ENCODE measurements at places on chromosomes 16 and 17.
A peak's percentile ranks its signal among the peaks of the same experiment; 100 is the strongest.

- no peak for DNase-seq
Observed at GRCh38 chr16:56995136-56995805, 5.9 kb downstream of the NLRC5 start.

DNA sequence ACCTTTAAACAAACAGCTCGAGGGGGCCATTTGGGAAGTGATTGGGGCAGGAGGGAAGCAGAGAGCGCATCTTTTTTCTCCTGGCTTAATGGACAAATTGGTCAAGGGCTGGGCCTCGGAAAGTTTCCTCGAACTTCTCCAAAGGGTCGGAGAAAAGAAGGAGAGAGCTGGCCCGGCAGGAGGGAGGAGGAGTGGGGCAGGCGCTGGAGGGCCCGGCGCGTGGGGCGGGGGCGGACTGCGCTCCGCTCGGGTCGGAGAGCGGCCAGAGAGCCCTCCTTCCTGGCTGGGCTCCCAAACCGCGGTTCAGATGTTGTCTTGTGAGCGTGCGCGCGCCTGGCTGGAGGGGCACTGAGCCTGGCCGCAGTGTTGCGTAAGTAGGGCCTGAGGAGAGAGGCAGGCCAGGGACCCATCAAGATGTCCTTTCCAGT, 1.2 kb downstream of the MMP2 start:
- DNase-seq, result no peak

- DNase-seq, result peak; percentile 99
Observed at GRCh38 chr17:49739641-49740271, 24.2 kb downstream of the FAM117A start.

DNA sequence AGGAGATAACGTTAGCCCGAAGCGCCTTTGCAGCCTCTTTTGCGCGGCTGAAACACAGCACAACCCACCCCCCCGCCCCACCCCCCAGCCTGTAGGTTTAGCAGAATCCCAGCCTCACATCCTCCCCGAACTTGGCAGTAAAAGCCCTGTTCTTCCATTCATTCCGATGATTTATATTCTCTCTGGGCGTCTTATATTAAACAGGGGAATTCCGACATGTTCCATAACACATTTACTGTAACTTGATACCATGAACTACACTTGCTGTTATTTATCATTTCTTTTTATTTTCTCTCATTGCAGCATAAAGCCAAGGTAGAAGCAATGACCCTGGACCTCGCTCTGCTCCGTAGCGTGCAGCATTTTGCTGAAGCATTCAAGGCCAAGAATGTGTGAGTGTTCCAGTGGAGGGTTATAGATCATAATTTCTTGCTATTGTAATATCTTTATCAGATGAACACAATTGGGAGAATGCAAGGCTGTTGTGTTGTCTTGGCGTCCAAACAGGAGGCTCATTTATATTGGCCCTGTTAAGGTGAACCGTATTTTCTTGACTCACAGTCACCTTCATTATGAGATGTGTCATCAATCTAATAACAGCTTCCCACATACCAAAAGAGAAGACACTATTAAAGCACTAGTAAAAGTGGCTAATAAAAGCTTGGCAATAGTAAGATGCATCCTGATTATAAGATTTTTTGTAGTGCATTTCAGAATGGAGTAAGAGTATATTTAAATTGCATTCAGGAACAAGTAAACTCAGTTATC, 287.3 kb downstream of the WWOX start:
- no peak for DNase-seq

- DNase-seq, result no peak
Observed at GRCh38 chr16:23552161-23552560, 5.0 kb downstream of the EARS2 start.

- DNase-seq, result no peak
Observed at GRCh38 chr16:3138823-3139426, 4.1 kb downstream of the ZNF213 start.

DNA sequence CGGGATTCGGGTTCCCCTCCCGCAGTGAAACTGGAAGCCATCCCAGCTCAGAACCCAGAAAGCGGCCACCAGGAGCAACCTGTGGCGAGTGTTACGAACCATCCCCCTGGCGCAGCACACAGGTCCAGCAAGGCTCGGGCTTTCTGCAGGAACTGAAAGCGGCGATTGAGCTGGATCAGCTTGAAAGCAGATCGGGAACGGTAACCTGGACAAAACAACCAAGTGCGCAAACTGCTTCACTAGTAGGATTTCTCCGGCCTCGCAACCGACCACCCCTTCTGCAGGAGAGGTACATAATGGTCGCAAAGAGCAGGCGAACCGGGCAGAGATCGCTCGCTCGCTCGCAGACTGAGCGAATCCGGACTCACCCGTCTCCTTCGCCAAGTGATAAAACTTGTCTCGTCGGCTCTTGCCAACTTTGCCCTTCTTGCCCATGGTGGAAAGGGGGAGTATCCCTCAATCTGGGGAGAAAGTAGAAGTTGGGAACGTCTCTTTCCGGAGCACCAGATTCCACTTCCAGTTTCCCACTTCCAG, 696 bp upstream of the PSMC5 start:
- DNase-seq, result peak; percentile 19

- no peak for DNase-seq
Observed at GRCh38 chr16:53680756-53681155, 22.9 kb downstream of the RPGRIP1L start.

DNA sequence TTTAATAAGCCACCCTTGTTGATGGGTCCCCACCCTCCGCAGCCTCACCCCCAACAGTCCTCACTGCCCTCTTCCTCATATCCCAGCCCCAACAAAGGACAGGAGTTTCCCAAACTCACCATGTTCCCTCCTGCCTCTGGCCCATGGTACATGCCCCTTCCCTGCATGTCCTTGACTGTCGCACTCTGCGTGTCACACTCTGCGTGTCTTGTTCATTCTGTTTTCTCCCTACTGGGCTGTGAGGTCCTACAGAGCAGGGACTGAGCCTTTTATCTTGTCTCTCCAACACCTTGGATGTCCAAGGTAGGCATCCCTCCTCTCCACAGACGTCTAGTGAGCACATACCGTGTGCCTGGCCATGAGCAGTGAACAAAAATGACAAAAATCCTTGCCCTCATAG, 154.7 kb downstream of the SOCS1 start:
- no peak for DNase-seq

- no peak for DNase-seq
Observed at GRCh38 chr16:980595-980854, 1.0 kb upstream of the SOX8 start.

DNA sequence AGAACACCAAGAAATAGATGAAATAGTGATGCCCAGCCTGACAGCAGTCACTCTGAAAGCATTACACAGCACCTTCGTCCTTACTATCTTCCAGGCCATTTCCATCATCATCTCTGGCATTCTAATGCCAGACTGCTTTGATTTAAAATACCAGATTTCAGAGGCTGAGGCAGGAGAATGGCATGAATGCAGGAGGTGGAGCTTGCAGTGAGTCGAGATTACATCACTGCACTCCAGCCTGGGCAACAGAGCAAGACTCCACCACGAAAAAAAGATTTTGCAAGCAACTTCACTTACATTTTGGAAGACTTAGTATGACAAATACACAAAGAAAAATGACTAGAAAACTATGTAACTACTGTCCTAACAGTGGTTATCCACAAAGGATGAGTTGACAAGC, 244.0 kb downstream of the CPPED1 start:
- DNase-seq, result no peak

GRCh38 chr17:41393294-41393693, 4.1 kb downstream of the KRT31 start:
- no peak for DNase-seq

GRCh38 chr17:1648173-1648962, 1.3 kb downstream of the RILP start:
- DNase-seq, result peak; percentile 27

GRCh38 chr16:13453938-13454553, 465.9 kb upstream of the ERCC4 start:
- peak; percentile 1 for DNase-seq

- DNase-seq, result no peak
Observed at GRCh38 chr16:35221482-35222185, 1762.2 kb downstream of the TP53TG3F start.

- DNase-seq, result no peak
Observed at GRCh38 chr16:84599521-84600202, 18.2 kb downstream of the COTL1 start.

- DNase-seq, result peak; percentile 53
Observed at GRCh38 chr16:84088695-84089395, 27.9 kb downstream of the MBTPS1 start.

- DNase-seq, result no peak
Observed at GRCh38 chr17:74569020-74570003, 2.0 kb upstream of the CD300H start.

DNA sequence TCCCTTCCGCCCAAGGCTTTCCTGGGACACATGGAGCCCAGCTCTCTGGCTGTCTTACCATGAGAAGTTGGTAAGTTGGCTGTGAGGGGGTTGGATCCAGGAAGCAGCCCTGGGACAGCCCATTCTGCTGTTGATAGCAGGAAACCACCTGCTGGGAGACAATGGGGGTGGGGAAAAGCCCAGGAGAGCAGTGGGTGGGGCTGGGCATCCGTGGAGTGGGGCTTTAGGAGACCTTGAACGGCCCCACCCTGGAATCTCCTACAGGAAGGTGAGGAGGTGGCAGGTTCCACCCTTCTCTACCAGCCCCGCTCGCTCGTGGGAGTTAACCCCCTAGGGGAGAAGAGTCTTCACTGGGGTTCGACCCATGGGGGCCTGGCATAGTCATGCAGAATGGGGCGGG, 5.8 kb downstream of the TMEM92 start:
- no peak for DNase-seq

- no peak for DNase-seq
Observed at GRCh38 chr17:5424909-5425308, 4.9 kb downstream of the RPAIN start.

DNA sequence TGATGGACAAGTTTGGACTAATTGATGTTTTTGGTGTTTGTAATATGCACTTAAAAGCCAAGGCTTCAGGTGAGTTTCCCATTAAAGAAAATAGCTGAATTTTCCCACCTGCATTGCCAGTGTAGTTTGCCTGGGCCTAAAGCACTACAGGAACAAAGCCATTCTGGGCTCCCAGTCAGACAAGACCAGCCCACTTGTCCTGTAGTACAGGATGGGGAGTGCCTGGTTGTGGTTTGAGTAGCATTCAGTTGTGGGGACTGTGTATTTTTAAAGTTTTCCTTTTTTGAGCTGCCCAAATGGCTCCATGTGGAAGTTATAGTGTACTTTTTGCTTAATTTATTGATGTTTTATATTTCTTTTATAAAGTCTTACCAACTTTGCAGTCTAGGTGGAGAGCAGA, 91.7 kb downstream of the TANGO6 start:
- DNase-seq, result no peak

DNA sequence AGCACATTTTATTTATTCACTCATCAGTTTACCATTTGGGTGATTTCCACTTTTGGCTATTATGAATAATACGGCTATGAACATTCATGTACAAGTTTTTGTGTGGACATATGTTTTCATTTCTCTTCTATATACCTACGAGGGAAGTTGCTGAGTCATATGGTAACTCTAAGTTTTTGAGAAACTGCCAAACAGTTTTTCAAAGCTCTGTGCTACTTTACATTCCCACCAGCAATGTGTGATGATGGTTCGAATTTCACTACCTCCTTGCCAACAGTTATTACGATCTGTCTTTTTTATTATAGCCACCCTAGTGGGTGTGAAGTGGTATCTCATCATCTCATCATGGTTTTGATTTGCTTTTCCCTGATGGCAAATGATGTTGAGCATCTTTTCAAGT, 63.7 kb upstream of the MRTFB start:
- DNase-seq, result no peak

- no peak for DNase-seq
Observed at GRCh38 chr17:41539071-41539492, 11.0 kb upstream of the KRT19 start.

- DNase-seq, result no peak
Observed at GRCh38 chr16:51399908-51400670, 249.0 kb upstream of the SALL1 start.

DNA sequence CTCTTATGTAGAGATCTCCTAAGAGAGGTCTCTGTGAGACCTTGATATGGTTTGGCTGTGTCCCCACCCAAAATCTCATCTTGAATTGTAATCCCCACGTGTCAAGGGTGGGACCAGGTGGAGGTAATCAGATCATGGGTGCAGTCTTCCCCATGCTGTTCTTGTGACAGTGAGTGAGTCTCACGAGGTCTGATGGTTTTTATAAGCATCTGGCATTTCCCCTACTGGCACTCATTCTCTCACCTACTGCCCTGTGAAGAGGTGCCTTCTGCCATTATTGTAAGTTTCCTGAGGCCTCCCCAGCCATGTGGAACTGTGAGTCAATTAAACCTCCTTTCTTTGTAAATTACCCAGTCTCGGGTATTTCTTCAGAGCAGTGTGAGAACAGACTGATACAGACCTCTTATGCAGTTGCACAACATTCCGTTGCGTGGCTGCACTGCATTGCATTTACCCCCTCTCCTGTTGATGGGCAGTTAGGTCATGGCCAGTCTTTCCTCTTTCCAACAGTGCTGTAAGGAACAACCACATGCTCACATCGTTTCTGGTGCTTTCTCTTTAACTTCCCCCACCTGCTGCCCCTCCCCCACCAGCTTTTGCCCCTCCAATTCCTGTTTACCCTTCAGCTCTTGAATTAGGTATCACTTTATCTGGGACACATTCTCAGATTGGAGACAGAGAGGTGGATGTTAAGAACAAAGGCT, 43.6 kb upstream of the MED9 start:
- no peak for DNase-seq

DNA sequence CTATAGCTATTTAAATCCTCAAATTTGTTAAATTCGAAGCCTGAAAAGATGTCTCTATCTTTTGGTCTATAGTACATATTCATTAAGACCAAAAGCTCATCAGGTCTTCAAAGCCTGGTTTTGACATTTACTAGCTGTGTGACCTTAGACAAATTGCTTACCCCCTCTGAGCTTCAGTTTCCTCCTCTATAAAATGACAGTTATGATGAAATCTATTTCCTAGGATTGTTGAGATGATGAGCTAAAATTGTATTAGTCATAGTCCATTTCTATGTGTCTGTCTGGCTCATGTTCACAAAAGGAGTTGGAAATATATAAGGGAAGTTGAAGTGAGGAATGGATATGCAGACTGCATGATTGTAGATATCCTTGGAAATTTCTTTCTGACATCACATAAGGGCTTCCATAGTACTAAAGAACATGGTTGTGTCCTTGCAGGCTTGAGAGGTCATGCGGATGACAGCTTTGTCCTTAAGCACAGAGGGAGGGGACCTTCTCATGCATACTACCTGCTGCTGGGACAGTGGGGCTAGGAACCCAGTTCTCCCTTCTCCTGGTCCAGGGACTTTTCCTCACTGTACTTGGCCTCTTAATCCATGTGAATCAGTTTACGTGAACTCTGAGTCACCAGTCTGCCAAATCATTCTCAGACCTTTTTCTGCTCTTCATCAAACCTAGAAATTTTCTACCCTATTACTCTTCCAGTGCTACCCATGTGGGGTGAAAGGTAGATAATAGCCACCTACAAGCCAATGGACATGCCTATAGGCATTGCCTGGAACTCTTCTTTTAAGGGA, 487.5 kb upstream of the SALL1 start:
- no peak for DNase-seq

Data from T-cell (primary cell).